ENCODE measurements at places on chromosomes 2 and 18.

GRCh38 chr2:195501746-195502145, 155.3 kb upstream of the SLC39A10 start:
- no peak for DNase-seq

DNA sequence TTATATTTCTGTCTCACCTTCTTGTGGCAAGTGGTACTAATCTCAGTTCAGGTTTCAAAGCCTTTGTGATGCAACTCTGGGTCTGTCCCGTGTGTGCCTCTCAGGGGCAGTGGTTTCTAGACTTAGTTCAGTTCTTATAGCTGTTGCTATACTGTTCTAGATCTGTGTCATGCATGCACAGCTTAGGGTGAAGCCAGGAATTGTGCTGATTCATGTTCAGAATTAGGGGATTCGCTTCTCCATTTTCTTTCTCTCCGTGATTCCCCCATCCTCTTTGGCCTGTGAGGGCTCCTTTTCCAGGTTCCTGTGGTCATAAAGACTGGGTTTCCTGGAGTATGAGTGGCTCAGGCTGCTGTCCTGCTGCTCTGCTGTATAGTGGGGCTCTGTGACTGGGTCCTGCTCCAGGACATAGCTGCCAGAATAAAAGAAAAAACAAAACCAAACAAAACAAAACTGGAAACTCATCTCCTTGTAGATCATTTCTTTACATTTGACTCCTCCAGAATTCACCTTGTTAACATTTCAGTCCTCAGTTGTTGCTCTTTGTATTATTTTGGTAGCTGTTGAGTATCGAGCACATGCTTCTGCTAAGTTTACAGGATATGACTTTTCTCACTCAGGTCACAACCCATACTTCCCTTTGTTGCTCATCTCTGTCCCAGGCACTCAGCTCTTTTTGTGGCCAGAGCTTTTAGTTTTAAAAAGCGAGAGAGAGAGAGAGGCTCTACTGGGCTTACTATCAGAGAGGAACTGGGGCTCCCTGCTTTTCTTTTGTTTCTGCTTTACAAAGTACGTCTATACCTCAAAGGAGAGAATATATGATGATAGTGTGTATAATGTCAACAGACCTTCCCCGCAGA, 34.2 kb downstream of the CERS6 start:
- no peak for DNase-seq

- no peak for DNase-seq
These were observed 108.4 kb upstream of the OTOS start for GRCh38 chr2:240248721-240249422.

DNA sequence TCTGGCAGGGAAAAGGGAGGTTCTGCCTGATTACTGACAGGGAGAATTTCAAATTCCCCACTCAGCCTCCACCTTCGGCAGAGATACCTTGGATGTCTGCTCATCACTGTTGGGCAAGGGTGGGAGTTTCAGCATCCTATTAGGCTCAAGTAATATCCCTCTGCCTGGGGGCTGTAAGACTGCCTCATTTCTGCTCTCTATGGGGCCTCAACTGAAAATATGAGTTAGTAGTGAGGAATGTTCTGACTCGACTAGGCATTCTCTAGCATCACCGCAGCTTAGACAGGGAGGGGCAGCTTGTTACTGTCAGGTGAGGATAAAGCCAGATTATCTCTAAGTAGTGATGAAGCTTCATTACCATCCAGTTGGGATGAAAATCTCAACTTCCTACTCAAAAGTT, 87.7 kb upstream of the LRP1B start:
- no peak for DNase-seq

DNA sequence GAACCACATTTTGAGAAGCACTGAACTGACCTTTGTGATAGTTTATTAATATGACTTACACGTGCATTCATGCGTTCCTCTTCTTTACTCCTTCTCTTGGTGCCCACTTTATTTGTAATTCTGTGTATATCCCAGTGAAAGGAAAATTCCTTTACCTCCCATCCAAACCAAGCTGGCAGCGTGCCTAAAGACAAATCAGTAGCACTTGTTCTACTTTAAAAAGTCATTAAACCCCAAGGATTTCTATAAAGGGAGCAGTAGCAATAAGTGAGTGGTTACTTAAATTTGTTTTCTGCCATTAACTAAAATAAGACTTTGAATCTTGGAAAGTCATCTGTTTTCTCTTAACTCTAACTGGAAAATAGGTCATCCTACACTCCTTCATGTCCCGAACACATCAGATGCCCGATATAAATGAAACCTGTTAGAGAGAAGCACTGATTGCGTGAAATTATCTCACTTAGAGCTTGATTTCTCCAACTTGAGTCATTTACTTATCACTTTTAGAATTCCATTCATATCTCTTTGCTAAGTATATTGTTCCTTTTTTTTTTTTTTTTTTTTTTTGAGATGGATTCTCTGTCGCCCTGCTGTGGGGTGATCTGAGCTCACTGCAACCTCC, 10.7 kb downstream of the PIK3C3 start:
- no peak for DNase-seq

DNA sequence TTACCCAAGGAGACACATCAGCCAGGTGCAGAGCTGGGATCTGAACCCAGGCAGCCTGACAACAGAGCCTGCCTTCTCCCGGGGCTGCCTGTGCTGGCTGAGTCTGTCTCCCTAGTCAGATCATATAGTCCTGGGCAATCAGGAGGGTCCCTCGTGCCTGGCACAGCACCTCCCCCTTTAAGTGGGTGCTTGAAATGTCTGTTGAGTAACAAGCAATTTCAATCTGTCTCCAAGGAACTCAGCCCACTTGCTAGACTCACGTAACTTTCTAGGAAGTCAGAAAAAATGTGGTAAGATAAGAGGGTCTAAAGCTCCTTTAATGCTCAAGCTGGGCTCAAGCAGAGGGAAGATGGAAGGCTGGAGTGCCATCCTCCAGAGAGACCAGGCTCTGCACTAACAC, 51.9 kb downstream of the REEP1 start:
- DNase-seq = no peak

- DNase-seq = no peak
These were observed 409.8 kb downstream of the GPD2 start for GRCh38 chr2:156845806-156846558.

- DNase-seq = no peak
These were observed 373.0 kb downstream of the NRXN1 start for GRCh38 chr2:50658883-50659282.

DNA sequence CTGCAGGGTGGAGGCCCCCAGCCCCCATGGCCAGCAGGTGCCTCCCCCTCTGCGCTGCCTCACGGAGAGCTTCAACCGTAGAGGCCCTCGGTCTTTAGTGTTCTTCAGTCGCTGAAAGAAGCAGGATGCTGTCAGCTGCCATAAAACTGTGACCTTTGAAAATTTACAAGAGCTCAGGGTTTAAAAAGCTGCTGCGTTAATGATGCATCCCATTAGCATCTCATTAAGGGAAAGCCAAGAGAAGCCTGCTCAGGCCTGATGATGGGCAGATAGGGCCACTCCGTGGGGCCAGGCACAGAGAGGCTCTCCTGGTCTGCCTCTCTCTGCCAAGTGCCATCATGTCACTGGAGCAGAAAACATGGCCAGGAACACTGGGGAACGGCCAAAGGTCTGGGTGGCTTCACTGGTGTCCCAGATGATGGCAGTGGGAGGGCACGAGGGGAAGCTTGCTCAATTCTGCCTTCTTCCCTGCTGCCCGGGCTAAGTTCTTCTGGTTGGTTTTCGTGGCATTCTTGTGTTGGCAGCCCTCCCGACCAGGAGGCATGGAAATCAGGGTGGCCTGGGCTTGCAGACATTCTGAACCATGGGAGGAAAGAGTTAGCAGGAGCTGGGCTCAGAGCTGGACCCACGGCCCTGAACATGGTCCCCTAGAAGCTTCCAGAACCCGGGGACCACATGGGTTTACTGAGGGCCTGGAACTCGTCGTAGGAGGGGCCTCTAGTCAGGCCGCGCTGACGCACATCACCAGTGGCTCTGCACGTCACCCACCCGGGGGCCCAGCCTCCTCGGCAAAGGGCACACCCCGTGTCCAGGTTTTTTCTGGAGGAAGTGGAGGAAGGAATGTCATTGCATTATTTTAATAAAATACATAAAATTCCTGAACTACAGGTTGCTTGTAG, 250.7 kb downstream of the KLHL29 start:
- DNase-seq = no peak

- DNase-seq = no peak
These were observed 65.7 kb downstream of the TMEM18 start for GRCh38 chr2:611519-611918.

DNA sequence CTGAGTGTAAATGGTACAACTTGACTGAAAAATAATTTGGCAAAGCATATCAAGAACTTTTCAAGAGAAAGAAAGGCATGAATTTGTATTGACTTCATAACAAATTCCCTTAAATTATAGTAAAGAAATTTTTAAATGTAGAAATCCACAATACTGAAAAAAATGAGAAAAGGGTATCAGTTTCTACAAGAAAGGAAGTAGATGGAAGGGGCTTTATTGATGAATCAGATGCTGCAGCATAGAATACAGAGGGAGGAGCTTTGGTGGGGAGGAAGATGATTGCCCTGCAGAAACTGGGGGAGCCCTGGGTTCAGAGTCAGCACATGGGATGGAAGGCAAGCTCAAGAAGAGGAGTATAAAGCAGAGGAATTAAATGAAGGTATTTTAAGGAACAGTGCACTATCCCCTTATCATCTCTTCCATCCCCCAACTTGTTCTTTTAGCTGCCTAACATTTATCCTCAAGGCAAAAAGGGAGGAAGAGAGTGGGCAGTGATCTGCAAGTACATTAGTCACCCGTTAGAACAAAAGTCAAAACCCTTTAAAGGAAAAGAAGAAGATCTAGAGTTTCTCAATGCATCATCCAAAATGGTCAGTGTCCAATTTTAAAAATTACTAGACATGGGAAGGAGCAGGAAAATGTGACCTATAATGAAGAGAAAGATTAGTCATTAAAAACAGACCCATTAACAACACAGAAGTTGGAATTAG, 77.7 kb downstream of the KCTD18 start:
- no peak for DNase-seq

DNA sequence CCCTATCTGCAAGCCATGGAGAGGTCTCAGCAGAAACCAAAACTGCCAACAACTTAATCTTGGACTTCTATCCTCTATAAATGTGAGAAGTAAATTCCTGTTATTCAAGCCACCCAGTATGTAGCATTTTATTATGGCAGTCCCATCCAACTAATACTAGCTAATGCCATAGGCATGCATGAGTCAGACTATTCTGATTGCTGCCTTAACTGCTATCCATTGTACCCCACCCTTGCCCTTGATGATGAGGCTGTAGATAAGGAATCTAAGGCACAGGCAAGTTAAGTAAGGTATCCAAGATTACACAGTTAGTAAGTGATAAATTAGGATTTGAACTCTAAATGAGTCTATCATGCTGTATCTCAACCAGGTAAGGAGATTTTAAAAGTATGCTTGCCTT, 223.0 kb downstream of the UBE2E3 start:
- no peak for DNase-seq

GRCh38 chr2:18001671-18002070, 123.2 kb downstream of the KCNS3 start:
- DNase-seq = no peak

DNA sequence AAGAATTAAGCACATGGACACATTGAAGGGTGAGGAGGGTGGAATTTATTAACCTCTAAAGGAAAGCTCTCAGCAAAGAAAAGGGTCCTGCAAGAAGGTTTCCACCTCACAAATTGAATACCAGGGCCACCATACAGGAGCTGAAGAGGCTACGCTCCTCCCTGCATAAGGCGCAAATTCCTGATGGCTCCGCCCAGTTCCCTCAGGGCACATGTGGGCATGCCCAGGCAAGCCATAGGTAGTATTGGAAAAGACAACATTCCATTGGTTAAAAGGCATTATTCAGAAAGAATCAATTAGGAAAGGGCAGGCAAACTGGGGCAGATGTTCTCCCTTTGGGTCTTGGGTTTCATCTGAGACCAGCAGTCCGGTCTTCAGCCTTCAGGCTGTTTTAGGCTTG, 161.2 kb downstream of the PTPRM start:
- no peak for DNase-seq

- no peak for DNase-seq
These were observed 57.0 kb downstream of the ZBTB7C start for GRCh38 chr18:48352051-48352755.

GRCh38 chr2:197332641-197333040, 22.1 kb upstream of the ANKRD44 start:
- DNase-seq = no peak

GRCh38 chr2:66803726-66804125, 368.8 kb downstream of the MEIS1 start:
- no peak for DNase-seq

GRCh38 chr2:18425210-18425703, 135.2 kb downstream of the RDH14 start:
- DNase-seq = no peak

DNA sequence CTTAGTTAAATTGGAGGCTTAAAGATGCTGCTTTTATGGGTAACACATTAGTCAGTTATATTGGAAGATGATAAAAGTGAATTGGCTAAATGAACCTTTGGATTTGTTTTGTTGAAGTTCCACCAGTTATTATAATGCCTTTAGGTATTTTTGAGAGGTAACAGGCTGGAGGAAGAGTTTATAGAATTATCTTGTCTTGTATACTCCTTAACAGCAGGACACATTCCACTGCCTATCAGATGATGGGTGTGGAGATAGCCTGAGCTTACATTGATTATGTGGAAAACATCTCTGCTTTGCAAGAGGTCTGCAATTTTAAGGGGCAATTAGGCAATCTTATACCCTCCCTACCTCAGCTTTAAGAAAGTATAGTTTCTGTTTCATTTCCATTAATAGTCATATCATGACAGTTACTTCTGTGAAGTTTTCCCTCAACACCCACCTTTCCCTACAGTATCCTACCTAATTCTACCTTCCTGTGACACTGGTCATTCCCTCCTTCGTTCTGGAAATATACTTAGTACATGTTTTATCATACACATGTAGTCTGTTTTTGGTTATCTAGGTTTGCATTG, 403.7 kb upstream of the SPRED2 start:
- DNase-seq = no peak

- no peak for DNase-seq
These were observed 566.8 kb downstream of the EPHA4 start for GRCh38 chr2:221005338-221005737.

GRCh38 chr2:182763311-182763912, 47.4 kb downstream of the DNAJC10 start:
- DNase-seq = peak; percentile 36

DNA sequence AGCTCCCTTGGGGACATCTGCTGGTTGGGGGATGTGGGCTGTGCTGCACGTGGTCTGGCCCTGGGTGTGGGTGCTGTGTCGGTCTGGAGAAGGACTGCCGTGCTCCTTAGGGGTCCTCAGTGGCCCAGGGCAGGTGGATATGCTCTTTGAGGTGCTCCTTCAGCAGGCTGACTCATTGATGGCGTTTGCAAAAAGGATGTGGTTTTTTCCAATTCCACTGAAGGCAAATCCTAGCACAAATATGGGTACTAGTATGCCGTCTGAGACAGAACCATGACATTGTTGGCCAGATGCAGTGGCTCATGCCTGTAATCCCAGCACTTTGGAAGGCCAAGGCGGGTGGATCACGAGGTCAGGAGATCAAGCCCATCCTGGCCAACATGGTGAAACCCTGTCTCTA, 3.3 kb downstream of the PPP1R7 start:
- no peak for DNase-seq

- no peak for DNase-seq
These were observed 52.1 kb upstream of the ANKRD62 start for GRCh38 chr18:12041561-12041960.

All from NCI-H1930 (cell line).